Stomach (tissue), 19 donors: ENCODE measurements at places on chromosomes 1 and 21. TPM values are rescaled to one million over a fixed set of nuclear protein-coding genes. Genes with fewer than 3 reads are reported as not detected.

S100A7A gene
- 0.20 TPM for polyA plus RNA-seq

RNF19B gene
- 10.4 TPM for polyA plus RNA-seq

CHODL gene
- not detected for polyA plus RNA-seq

PDE4B gene
- polyA plus RNA-seq = 4.5 TPM

DNA sequence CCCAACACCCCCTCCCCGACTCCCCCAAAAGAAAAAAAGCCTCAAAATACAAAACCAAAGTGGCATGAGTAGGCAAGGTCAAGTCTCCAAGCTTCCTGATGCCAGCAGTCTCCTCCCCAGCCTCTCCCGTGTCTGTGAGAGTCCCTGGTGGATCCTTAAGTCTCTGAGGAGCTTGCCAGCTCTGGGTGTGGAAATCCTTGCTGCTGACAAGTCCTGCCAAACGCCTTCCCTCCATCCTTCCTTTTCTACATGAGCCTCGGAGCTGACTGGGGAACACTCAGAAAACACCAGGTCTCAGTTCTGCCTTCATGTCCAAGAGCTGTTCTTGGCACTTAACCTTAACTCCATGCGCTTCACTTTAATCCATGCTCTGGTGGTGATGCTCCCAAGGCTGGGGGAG lies 3.7 kb upstream of the ETV3L start:
- peaks cover 43% of the 10 kb centered on the region for H3K27me3 ChIP-seq
- H3K36me3 ChIP-seq = no peaks in the 10 kb centered on the region

DNA sequence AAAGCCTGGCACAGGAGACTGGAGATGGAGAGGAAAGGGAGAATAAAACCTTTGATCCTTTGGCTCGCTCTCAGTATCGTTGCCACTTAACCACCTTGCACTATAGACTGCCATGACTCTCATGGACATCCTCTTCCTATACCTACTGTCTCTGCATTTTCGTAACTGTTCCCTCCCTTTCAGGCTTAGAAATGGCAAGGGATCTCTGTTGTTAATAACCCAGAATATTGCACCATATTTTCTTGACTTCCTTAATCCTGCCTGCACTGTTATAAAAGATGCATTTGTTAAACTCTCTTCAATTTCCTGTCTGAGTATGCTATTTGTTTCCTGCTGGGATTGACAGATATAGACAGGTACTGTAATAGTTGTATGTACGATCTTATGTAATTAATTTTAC lies 38.6 kb downstream of the CYYR1 start:
- no peaks in the 10 kb centered on the region for H3K4me1 ChIP-seq
- H3K4me3 ChIP-seq = no peak overlapping the region
- no peaks in the 10 kb centered on the region for H3K36me3 ChIP-seq

DNA sequence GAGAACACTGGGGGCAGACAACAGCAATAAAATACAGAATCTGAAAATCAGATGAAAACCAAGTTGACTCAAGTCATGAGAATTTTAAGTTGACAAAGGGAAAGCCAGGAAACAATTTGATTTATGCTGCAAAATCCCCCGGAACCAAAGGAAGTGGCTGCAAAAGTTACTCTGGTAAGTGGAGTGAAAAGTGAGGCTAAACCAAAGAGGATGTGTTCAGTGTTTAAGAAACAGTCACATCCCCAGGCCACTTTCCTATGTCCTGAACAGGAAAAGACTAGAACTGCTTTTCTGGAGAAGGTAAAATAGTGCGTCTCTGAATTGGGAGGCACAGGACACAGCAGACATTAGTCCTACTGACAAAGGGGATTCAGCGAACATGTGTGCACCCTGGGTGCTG lies 5.9 kb downstream of the TARBP1 start:
- H3K36me3 ChIP-seq = no peaks in the 10 kb centered on the region
- no peak overlapping the region for H3K27ac ChIP-seq
- no peaks in the 10 kb centered on the region for H3K27me3 ChIP-seq
- DNase-seq = no peak
- H3K4me3 ChIP-seq = no peak overlapping the region

GRCh38 chr1:155202731-155203515 lies 4.8 kb downstream of the THBS3 start:
- H3K4me3 ChIP-seq = no peak overlapping the region
- H3K4me1 ChIP-seq = peaks cover 16% of the 10 kb centered on the region
- no peak overlapping the region for H3K27ac ChIP-seq
- DNase-seq = no peak
- H3K36me3 ChIP-seq = peaks cover 36% of the 10 kb centered on the region

DNA sequence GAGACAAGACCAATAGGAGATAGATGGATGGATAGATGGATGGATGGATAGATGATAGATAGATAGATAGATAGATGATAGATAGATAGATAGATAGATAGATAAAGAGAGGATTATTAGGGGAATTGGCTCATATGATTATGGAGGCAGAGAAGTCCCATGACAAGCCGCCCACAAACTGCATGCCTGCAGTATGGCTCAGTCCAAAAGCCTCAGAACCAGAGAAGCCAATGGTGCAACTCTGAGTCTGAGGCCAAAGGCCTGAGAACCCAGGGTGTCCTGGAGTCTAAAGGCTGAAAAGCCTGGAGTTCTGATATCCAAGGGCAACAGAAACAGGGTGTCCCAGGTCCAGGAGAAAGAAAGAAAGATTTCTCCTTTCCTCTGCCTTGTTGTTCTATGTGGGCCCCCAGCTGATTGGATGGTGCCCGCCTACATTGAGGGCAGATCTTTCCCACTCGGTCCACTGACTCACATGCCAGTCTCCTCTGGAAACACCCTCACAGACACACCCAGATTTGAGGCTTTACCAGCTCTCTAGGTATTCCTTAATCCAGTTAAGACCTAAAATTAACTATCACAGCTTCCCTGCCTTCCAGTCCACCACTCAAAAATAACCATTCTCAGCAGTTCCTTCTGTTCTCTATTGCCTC lies 39.6 kb upstream of the IRF2BP2 start:
- H3K27me3 ChIP-seq = no peaks in the 10 kb centered on the region
- no peak overlapping the region for H3K27ac ChIP-seq
- no peaks in the 10 kb centered on the region for H3K36me3 ChIP-seq
- no peak overlapping the region for H3K4me3 ChIP-seq
- DNase-seq = no peak

DNA sequence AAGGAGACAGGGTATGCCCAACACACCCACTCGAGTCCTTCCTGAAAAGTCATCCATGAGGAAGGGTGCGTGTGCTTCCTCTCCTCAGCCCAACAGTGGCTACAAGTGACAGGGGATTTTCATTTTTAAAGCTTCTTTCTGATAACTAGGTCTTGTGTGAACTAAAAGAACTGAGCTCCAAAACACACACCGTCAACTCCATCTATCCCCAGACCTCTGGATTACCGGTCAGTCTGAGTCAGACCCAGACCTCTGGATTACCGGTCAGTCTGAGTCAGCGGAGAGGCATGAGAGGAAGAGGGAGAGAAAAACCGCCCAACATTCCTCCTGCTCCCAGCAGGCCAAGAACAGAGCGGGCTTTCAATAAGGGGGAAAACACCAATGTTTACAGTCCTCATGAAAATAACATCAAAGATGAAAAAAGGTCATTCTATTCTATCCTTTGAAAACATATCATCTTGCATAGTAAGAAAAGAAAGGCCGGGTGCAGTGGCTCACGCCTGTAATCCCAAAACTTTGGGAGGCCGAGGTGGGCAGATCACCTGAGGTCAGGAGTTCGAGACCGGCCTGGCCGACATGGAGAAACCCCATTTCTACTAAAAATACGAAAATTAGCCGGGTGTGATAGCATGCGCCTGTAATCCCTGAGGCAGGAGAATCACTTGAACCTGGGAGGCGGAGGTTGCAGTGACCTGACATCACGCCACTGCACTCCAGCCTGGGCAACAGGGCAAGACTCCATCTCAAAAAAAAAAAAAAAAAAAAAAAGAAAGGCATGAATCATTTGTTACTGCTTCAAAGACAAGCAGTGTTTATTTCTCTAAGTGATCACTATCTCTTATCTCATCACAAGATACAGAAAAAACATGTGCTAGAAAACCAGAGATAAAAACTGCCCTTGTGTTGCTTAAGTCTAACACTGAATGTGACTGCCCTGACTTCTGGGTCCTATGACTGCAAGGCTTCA lies 3.4 kb downstream of the PTTG1IP start:
- no peak overlapping the region for H3K4me3 ChIP-seq
- H3K36me3 ChIP-seq = peaks cover 3% of the 10 kb centered on the region
- no peaks in the 10 kb centered on the region for H3K27me3 ChIP-seq
- peaks cover 79% of the 10 kb centered on the region for H3K4me1 ChIP-seq

- no peak overlapping the region for H3K4me3 ChIP-seq
- H3K27ac ChIP-seq = no peak overlapping the region
- DNase-seq = no peak
- H3K27me3 ChIP-seq = peaks cover 61% of the 10 kb centered on the region
- no peaks in the 10 kb centered on the region for H3K4me1 ChIP-seq
These were observed 40.3 kb downstream of the TP73 start for GRCh38 chr1:3692598-3692997.

GRCh38 chr1:233518344-233518743 lies 95.6 kb upstream of the KCNK1 start:
- H3K27ac ChIP-seq = no peak overlapping the region
- H3K4me3 ChIP-seq = no peak overlapping the region
- H3K27me3 ChIP-seq = no peaks in the 10 kb centered on the region
- DNase-seq = peak; percentile 18
